Activated T-helper 2 cell treated with anti-CD3 and anti-CD28 coated beads, Interferon-gamma antibody, Interleukin-2, Interleukin-4, amounts not matched to agents 10 μg/mL and 5 μg/mL and 100 μg/mL, durations not matched to agents 14 hours and 24 hours and 36 hours (primary cell): ENCODE measurements at places on chromosomes 12 and 14. TPM values are rescaled to one million over a fixed set of nuclear protein-coding genes. Genes with fewer than 3 reads are reported as not detected.

DNA sequence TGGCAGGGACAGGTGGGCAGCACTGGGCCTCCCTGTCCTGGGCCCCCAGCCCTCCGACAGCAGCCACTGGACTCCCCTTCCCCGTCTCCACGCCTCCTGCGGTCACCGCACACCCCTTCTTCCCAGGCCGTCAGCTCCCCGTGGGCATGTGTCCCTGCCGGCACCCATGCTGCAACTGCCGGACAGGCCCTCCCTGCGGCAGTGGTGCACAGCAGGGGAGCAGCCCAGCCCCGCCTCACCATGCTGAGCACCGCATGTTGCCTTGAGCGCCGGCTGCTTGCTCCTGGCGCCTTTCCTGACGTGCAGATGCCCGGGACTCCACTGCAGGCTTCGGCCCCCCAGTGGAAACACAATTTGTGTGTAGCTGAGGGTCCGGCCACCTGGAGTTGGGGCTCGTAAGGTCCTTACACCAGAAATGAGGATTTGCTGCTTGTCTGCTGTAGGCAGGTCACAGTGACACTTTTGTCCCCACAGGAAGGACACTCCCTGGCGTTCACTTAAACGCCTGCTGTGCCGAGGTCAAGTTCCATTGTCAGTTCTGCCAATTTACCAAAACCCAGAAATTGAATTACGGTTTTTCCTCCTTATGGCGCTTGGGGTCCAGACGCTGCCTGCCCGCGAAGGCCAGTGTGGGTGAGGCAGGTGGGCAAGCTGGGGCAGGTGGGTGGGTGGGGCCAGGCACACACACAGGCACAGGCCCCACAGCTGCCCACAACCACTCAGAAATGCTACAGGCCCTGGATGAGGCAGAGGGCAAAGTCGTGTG is 28.2 kb upstream of the MMP17 start:
- no peak overlapping the region for H3K4me3 ChIP-seq
- no peak for DNase-seq

The GPR68 gene
- 5.7 and 6.0 TPM in 2 replicates for total RNA-seq

The PIWIL1 gene
- total RNA-seq: not detected in 2 replicates

The LRR1 gene
- 44.2 and 45.4 TPM in 2 replicates for total RNA-seq

DNA sequence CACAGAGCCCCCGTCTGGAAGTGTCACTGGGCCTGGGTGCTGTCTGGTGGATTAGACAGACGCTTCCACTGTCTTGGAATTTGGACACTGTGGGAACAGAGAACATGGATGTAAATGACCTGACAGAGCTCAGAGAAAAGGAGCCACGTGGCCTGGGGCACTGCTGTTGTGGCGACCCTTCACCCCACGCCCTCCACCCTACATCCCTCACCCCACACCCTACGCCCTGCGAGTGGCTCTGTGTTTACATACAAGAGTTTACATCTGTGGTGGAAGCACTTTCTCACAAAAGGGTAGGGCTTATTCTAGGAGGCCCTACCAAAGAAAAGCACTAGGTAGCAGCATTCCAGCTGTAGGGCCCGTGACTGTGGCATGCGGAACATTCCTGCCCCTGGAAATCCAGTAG is 47.7 kb downstream of the B4GALNT3 start:
- H3K36me3 ChIP-seq: no peaks in the 10 kb centered on the region
- no peak overlapping the region for H3K27ac ChIP-seq
- no peaks in the 10 kb centered on the region for H3K4me1 ChIP-seq
- no peak for DNase-seq
- H3K27me3 ChIP-seq: peaks cover 19% of the 10 kb centered on the region

The PSMB11 gene
- not detected in 2 replicates for total RNA-seq

The SSPN gene
- not detected in 2 replicates for total RNA-seq

The FOS gene
- total RNA-seq: 24.7 and 27.8 TPM in 2 replicates

GRCh38 chr12:131119936-131120335 is 166.2 kb downstream of the ADGRD1 start:
- H3K4me3 ChIP-seq: no peak overlapping the region
- DNase-seq: no peak
- H3K36me3 ChIP-seq: no peaks in the 10 kb centered on the region
- no peak overlapping the region for H3K27ac ChIP-seq
- no peaks in the 10 kb centered on the region for H3K4me1 ChIP-seq

DNA sequence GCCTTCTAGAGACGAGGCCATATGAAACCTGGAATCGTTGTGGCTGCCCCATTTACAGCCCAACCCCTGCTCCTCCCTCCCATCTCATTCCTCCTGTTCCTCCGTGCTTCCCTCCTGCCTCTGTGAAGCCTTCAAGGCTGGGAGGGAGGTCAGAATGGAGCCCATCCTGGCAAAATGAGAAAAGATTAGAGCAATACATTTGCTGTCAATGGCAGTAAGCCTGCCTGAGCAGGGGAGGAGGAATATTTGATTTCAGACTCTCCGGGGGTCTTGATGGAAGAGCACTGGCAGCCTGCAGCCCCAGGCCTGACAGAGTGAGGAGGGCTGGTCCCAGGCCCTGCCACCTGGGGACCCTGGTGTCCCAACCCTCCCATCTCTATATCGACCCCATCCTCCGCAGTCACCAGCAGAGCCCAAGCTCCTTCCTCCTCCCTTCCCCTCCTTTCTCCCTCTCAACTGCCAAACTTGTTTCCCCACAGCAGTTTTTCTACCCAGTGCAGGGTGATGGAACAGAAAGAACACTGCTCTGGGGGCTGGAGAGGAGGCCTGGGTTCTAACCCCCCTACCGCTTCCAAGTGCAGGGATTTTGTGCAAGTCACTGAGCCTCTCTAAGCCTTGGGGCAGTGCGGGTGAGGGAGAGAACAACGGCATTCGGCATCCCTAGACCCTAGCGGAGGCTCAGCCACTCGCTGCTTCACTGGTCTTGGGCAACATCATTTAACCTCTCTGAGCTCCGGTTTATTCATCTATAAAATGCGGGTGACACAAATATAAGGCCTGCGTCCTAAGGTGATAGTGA is 16.0 kb upstream of the RACGAP1 start:
- H3K27ac ChIP-seq: no peak overlapping the region
- no peaks in the 10 kb centered on the region for H3K36me3 ChIP-seq
- DNase-seq: no peak
- H3K27me3 ChIP-seq: peaks cover 5% of the 10 kb centered on the region
- peaks cover 34% of the 10 kb centered on the region for H3K4me1 ChIP-seq

The MMP19 gene
- total RNA-seq: not detected in 2 replicates

- H3K4me1 ChIP-seq: peaks cover 18% of the 10 kb centered on the region
- H3K36me3 ChIP-seq: peaks cover 5% of the 10 kb centered on the region
- H3K27me3 ChIP-seq: no peaks in the 10 kb centered on the region
- no peak for DNase-seq
Observed at GRCh38 chr12:124861898-124862676, 1.6 kb downstream of the SCARB1 start.

- H3K4me1 ChIP-seq: no peaks in the 10 kb centered on the region
- H3K4me3 ChIP-seq: no peak overlapping the region
- H3K27me3 ChIP-seq: peaks cover 13% of the 10 kb centered on the region
- H3K36me3 ChIP-seq: no peaks in the 10 kb centered on the region
Observed at GRCh38 chr12:101981868-101982267, 79.9 kb downstream of the WASHC3 start.
